Stimulated activated naive CD8-positive, alpha-beta T cell treated with anti-CD3 and anti-CD28 coated beads, Interleukin-15, amount 100 ng/mL, for 72 hours (primary cell): ENCODE measurements at places on chromosomes 3 and 15.

DNA sequence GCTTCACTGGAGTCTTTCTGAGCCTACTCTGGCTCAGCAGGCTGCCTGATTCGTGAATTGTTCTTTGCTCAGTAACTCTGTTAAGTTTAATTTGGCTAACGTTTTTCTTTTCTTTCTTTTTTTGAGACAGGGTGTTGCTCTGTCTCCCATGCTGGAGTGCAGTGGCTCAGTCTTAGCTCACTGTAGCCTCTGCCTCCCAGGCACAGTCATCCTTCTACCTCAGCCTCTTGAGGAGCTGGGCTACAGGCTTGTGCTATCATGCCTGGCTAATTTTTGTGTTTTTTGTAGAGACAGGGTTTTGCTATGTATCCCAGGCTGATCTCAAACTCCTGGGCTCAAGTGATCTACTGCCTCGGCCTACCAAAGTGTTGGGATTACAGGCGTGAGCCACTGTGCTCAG, 165.0 kb downstream of the PEX5L start:
- DNase-seq: no peak

DNA sequence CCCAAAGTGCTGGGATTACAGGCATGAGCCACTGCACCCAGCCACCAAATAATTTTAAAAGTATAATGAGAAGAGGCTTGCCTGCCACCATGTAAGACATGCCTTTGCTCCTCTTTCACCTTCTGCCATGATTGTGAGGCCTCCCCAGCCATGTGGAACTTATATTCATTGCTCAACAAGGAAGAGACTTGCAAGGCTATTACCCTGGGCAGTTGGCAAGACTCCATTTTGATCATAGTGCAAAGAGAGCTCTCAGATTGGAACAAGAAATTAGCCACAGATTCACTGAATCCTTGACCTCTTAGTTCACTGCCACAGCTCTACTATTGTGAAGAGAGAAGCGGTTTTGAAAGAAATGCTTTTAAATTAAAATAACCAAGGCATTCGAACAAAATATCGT, 6.1 kb downstream of the SCAP start:
- DNase-seq: no peak

DNA sequence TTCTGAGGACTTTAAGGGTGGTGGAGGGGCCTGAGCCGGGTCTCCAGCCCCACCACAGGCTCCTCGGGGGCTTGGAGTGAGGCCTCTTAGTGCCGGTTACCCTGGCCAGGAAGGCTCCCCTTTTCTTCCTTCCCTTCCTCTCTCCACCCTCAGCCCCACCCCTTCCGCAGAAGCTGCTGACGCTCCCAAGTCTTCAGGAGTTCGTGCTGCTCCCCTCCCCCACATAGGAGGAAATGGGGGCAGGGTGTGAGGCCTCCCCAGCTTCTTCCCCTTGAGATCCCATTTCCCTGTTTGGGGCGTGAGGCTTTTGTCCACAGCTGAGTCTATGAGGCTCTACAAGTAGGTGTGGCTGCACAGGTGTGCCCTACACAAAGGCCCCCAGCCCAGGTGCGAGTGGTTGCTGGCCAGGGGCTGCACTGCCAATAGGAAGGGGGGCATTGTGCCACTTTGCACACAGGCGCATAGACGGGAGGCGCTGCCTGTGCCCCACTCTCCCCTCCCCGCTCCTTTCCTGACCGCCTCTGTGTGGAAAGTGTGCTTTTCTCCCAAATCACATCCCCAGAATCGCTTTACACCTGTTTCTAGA, 915 bp upstream of the CALML4 start:
- no peak for DNase-seq

GRCh38 chr3:32154205-32154579, 47.8 kb downstream of the GPD1L start:
- no peak for DNase-seq

DNA sequence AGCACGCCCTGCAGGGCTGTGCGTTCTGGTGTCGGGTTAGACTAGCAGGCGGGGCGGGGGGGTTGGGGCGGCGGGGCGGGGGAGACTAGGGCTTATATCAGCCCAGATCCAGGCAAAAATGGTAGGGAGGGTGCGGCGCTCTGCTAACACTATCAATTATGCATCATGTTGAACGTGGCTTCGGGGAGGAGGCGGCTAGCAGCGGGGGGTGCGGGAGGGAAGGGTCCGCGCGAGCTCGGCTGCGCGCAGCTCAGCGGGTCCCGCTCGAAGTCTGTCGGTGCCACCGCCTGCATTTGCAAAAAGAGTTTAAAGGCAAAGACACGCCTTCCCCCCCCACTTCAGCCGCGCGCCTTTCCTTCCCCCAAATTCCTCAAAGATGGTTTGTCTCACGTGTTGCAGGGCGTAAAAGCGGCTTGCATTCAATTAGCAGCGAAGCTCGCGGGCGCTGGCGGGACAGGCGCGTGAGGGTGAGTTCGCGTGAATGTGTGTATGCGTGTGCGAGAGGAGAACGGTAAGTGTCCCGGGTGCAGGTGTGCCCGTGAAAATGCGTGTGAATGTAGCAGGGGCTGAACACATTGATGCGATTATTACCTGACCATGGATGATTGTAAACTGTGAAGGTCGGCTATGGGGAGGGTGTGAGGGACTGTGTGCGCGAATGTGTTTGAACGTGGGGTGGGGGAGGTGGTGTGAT, at the start of gene ISLR2:
Gene ISLR2, plus strand, starts transcription at position 432 of the 694 bp plus-strand sequence. CDS start 2,169 bp downstream, outside the sequence.
- no peak for DNase-seq

DNA sequence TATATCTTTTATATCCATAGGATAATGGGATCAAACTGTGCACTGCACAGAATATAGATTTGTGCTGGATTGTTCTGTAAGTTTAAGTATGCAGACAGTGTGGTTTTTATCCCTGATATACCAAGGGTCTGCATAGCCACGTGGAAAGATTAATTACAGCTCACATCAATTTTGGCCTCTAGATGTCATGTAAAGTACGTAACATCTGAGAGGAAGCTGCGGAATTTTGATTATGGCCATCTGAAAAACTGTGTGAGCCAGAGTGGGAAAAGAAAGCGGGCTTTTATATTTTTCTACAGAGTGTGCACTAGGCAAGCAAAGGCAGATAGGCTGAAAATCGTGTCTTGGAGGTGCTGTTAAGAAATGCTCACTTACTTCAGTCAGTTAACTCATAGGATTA, 562.7 kb downstream of the GBE1 start:
- no peak for DNase-seq

- no peak for DNase-seq
These were observed 238.5 kb downstream of the DOCK3 start for GRCh38 chr3:50913260-50913659.

- DNase-seq: peak; percentile 78
These were observed 141.1 kb downstream of the XXYLT1 start for GRCh38 chr3:195129644-195130492.

GRCh38 chr3:166304584-166304983, 467.4 kb upstream of the BCHE start:
- no peak for DNase-seq

DNA sequence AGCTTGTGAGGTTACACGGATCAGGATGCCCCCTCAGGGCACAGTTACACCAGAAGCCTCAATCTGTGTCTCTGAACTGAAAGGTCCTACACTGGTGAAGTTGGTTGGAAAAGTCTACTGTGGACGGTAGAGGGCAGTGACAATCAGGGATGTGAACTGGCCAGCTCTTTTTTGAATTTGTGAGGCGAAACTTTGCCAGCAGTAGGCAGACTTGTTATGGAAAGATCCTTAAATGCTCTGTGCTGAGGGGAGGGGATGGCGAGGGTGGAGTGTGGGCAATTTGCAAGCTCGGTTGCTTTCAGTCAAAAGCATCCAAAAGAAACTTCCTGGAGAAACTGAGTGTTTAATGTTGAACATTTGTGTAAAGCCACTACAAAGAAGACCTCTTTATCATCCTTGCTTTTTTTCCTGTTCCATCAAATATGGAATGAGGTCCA, 127.4 kb upstream of the ABHD17C start:
- peak; percentile 11 for DNase-seq

DNA sequence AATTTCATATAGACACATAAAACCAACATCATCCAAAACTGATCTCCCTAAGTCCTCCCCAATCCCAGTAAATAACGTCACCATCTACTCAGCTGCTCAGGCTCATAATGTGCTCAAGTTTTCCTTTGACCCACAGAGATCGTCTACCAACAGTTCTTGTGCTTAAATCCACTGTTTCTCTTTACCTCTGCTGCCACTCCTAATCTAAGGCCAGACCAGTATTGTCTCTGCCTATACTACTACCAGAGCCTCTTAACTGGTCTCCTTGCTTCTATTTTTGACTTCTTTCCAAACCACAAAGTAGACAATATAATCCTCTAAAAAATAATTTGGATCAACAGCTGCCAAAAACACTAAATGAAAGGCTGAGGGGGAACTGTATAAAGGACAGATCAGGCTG, 65.3 kb downstream of the CLASP2 start:
- no peak for DNase-seq

- no peak for DNase-seq
These were observed 64.6 kb downstream of the MYO5A start for GRCh38 chr15:52464040-52464439.

DNA sequence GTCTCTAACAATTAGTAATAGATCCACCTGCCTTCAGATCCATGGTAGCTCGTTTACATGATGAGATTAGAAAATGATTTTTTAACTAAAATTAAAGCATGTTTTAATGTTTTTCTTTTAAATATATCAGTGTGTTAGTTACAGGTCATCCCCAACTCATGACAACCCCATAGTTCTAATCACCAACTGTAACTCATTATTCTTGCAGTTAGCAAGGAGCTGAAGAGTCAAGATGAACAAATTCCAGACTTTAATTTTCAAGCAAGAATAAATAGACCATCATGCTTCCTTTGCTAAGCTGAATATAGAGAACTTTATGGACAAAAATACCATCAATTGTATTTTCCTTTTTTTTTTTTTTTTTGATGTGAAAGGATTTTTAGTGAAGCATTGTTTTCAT, 101.1 kb downstream of the TOP2B start:
- no peak for DNase-seq

DNA sequence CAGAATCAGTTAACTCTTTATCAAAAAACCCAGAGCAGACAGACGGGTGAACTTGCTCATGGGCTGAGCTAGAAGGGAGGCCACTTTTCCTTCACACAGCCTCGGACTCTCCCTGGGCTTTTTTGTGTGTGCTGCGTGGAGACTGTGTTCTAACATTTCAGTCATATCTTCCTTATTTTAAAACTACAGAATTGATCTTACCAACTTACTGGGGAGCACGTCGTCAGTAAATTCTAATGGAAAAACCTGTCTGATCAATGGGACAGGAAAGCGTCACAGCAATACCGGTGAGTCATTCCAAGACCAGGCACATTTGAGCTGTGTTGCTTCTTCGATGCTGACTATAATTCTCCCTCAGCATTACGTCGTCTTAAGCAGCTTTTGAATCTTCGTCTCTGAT, 145.1 kb downstream of the LPP start:
- DNase-seq: peak; percentile 63

GRCh38 chr3:54447427-54447826, 325.1 kb downstream of the CACNA2D3 start:
- DNase-seq: no peak

DNA sequence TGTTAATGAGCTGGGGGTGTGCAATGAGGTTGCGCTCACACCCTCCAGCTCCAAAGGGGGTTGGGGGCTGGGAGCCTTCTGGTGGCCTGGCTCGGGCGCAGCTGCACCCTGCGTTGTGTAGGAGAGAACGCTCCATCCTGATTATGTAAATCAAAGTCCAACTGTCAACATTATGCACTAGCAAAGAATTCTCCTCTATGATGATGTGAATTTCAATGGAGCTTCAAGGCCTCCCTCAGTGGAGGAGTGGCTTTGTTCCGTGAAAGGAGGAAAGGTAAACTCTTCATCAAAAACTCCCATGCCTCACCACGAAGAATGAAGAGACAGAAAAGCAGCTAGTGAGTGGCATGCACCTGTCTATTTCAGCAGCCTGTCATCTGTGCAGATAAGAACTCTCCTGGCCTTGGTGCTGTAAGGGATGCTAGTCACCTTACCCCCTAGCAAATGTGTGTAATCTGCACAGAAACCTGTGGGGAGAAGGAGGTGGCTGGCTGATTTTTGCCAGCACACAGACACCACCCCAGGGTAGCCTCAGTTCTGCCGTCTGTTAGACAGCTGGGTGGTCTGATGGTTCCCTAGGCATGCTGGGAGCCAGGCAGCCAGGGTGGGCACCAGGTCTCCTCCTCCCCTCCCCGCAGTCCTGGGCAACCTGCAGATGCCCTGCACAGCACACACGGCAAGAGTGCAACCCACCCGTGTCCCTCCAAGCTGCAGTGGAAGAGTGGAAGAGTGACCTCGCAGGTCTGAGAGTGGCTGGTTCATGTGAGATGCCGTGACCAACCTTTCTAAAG, 47.0 kb upstream of the TRPM1 start:
- no peak for DNase-seq

- peak; percentile 37 for DNase-seq
These were observed 340 bp downstream of the TMEM44 start for GRCh38 chr3:194632809-194633348.

GRCh38 chr3:152961323-152961722, 126.4 kb downstream of the P2RY1 start:
- DNase-seq: no peak

DNA sequence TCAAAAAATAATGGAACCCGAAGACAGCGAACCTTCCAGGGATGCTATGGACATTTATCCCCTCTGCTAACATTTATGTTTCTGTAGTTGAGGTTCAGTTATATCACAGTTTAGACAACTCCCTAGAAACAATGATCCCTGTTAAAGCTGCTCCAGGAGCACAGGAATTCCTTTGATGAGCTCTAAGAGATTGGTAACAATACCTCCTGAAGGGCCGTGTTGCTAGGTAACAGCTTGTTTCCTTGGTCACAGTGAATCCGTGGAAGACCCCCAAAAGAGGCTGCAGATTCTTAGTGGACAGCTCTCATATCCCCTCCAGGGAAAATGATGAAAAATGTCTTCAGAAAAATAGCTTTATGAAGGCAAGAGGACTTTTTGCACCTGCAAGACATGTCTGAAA, 160.2 kb downstream of the SERPINI1 start:
- DNase-seq: no peak

DNA sequence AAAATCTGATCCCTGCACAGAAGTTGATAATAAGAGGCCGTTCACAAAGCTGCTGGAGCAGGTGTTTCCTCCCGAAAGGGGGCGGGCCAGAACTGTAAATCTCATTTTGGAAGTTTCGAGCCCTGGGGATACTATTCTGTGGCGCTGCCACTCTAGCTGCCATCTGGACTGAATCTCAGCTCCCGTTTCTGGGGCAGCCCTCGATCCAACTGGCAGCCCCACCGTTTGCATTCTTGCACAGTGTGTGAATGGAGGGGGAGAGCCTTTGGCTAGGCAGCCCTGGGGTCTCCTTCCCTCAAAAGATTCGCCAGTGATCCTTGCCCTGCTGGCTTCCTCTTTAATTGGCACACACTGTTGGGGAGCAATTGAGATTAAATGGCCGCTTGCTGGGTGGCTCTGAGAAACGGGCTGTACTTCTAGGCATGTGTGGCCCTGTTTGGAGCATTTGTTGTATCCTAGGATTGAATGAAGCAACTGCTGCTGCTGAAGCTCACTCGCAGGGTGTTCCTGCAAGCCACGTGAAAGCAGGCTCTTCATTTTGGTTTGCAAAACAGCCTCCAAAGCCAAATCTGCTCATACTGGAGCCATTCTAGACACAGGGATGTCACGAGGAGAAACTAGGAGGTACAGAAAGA, 57.2 kb upstream of the TOPAZ1 start:
- DNase-seq: no peak
